Activated CD8-positive, alpha-beta memory T cell treated with anti-CD3 and anti-CD28 coated beads for 48 hours (primary cell): ENCODE measurements at places on chromosomes 13 and 19.

DNA sequence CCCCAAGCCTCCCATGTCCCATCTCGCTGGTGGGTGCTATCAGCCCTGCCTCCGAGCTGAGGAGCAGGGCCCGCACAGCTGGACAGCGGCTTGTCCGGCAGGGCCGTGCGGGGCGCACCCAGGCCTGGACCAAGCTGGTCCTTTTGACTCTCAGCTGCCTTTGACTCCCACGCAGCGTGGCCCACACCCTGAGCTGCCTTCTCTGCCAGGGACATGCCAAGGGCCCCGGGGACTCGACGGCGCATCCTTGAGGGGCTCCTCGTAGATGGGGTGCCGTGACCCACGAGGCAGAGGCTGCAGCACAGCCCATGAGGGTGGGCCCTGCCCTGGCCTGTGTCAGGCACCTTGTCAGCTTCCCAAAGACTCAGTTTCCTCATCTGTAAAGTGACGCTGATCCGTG lies 38.8 kb upstream of the F7 start:
- no peak for DNase-seq

- DNase-seq: no peak
Measured at GRCh38 chr13:46622630-46623256, 69.8 kb downstream of the LRCH1 start.

GRCh38 chr13:20188667-20189553 lies 3.8 kb downstream of the GJB2 start:
- no peak for DNase-seq

- no peak for DNase-seq
Measured at GRCh38 chr13:26343816-26344215, 89.9 kb downstream of the CDK8 start.

- no peak for DNase-seq
Measured at GRCh38 chr19:2546128-2547032, 70.5 kb downstream of the GADD45B start.

GRCh38 chr19:11125994-11126685 lies 29.4 kb downstream of the SPC24 start:
- peak; percentile 63 for DNase-seq

DNA sequence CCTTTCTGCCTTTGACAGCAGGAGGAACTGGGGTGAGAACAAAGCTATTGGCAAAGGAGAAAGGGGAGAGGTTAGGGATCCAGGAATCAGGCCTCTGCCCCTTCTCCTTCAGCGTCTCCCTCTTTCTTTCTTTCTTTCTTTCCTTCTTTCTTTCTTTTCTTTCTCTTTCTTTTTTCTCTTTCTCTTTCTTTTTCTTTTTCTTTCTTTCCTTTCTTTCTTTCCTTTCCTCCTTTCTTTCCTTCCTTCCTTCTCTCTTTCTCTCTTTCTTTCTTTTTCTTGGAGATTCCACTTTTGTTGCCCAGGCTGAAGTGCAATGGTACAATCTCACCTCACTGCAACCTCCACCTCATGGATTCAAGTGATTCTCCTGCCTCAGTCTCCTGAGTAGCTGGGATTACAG lies 75.6 kb downstream of the TRPM4 start:
- no peak for DNase-seq

GRCh38 chr19:45380107-45380506 lies 9.7 kb upstream of the ERCC2 start:
- DNase-seq: no peak

- DNase-seq: no peak
Measured at GRCh38 chr19:9801976-9802375, 16.9 kb downstream of the FBXL12 start.

- no peak for DNase-seq
Measured at GRCh38 chr13:90591927-90592268, 755.6 kb upstream of the MIR17HG start.

GRCh38 chr19:1079566-1080111 lies 12.7 kb downstream of the ARHGAP45 start:
- no peak for DNase-seq

- DNase-seq: no peak
Measured at GRCh38 chr13:73287831-73288230, 229.0 kb downstream of the KLF5 start.
